Stimulated activated CD4-positive, alpha-beta T cell treated with anti-CD3 and anti-CD28 coated beads, Interleukin-1b, Interleukin-23, amount 100 ng/mL, for 24 hours (primary cell): ENCODE measurements at places on chromosomes 4 and X.

- DNase-seq = no peak
These were observed 646.0 kb upstream of the PITX2 start for GRCh38 chr4:111268769-111269414.

DNA sequence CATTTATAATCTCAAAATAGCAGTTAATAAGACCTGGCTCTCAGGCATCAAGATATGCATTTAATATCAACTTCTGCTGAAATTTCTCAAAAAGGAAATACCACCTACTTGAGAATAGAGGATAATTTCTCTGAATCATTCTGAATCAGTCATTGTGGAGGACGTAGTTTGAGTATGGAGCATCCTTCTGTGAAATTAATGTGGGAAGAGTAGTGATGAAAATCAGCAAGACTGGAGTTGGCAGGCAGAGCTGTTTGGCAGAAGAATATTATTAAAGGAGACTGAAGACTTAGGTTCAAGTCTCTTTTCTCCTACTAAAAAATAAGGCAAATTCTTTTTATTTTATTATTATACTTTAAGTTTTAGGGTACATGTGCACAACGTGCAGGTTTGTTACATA, 325.6 kb upstream of the ATOH1 start:
- no peak for DNase-seq

- DNase-seq = no peak
These were observed 95.2 kb downstream of the SLC34A2 start for GRCh38 chr4:25750874-25751273.

GRCh38 chrX:19875050-19875431, 12.4 kb downstream of the SH3KBP1 start:
- DNase-seq = no peak

DNA sequence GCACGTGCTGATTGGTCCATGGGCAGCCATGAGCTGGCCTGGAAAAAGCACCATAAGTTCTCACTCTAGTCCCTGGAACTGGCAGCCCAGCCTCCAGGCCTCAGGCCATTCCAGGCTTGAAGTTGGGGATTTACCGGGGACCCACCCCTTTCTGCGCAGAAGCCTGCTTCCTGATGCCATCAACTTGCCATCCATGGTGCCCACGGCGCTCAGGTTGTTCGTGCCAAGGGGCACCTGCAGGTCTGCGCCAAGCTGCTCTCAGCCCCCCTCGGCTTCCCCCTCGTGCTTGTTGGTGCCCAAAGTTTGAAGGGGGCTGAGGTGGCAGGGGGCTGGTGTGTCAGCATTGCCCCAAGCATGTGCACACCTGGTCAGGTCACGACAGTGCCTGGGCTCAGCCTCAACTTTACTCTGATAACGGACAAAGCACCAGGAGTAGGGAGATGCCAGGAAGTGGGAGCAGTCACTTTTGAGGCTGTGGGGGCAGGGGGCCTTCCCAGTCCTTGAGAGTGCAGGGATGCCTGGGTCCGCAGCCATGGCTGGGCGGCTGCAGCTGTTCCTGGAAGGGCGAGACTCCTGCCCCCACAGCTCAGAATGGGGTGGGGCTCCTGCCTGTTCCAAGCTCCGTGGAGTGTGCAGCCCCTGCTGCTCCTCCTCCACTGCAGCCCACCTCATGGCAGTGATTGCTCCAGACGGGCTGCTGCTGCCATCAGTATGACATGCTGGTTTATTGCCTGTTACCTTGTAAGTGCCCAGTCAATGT, 24.9 kb downstream of the DCUN1D4 start:
- DNase-seq = no peak

GRCh38 chr4:180253419-180253818, 1989.8 kb upstream of the TENM3 start:
- DNase-seq = no peak

- DNase-seq = no peak
These were observed 126.2 kb upstream of the NDP start for GRCh38 chrX:44099366-44099765.

DNA sequence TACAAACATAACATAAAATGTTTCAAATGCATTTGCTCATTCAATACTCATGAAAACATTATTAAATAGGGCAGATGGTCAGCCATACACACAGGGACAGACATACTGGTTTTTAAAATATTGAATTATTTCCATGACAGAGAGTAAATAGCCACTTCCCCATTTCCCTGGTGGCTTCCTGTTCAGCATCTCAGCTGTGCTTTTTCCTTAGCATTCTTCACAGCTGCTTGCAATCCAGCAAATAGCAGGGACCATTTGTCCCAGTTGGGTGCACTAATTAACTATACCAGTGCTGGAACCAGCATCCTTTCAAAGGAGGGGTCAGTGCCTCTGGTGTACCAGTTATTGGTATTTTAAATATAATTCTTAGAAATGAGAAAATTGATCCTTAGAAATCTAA, 964.7 kb downstream of the RAB28 start:
- DNase-seq = no peak

DNA sequence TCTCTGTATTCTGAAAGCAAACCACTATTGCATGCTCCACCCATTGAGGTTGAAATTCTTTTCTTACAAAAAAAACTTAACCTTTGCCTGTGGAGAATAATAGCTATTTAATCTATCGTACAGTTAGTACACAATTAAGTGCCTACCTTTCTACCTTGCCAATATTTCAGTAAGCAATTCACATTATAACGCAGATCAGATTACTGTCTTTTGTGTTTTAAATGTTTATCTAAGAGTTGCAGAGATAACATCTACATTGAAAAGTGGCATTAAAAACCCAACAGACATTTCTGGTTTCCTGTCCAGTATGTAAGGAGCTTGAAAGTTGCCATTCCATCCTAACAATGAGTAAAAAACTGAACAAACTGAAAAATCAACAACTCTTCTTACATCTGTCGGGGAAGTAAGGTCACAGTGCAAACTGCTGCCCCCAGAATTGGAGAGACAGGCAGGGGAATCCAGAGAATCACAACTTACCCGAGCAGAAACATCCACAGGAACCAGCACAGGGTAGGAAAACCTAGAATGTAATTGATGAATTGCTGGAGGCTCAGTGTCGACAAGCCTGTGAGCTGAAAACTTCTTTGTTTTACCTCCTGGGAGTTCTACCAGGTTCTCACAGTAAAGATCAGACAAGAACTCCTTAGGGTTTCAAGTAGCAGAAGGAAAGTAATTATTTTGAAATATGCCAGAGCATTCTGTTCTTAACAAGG, 27.3 kb upstream of the ACSL4 start:
- DNase-seq = no peak

GRCh38 chr4:56276547-56276946, 110.7 kb downstream of the AASDH start:
- no peak for DNase-seq

GRCh38 chr4:23153076-23153475, 460.3 kb downstream of the GBA3 start:
- DNase-seq = no peak

DNA sequence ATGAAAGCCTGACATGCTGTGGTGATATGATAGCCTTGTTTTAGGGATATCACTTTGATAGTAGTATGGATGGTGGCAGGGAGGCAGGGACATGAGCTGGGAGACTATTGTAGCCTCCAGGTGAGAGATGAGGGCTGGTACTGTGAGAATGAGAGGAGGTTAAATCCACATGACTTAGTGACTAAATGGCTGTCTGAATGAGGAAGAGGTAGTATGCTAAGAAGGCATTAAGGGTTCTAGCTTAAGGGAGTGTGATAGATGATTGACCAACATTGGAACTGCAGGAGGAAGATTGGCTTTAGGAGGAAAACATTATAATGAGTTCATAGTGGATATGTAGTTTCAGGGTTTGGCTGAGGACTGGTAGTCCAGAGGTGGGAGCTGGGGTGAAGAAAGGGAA, 195.0 kb upstream of the ANK2 start:
- no peak for DNase-seq
